ENCODE measurements at places on chromosomes 3 and 15. TPM values are rescaled to one million over a fixed set of nuclear protein-coding genes. Genes with fewer than 3 reads are reported as not detected.

GRCh38 chr3:23796518-23796917, 9.2 kb upstream of the UBE2E1 start:
- no peak for DNase-seq

GRCh38 chr3:15467227-15468181, 40.1 kb downstream of the EAF1 start:
- no peak for DNase-seq

DNA sequence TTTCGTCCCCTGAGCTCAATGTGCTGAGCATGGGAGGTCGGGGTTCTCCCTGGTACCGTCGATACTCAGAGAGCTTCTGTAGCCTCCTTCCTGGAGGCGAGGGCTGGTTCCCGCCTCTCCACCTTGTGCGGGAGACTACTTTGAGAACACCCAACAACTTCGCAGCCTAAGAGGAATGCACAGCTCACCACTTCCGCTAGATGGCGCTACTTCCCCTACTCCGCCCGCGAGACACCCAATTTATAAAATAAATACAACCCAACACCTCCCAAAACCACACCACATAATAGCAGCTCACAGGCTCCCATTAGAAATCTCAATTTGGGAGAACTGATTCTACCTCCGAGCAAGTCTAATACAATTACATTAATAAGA, 1.2 kb downstream of the RGMA start:
- DNase-seq = peak; percentile 65

DNA sequence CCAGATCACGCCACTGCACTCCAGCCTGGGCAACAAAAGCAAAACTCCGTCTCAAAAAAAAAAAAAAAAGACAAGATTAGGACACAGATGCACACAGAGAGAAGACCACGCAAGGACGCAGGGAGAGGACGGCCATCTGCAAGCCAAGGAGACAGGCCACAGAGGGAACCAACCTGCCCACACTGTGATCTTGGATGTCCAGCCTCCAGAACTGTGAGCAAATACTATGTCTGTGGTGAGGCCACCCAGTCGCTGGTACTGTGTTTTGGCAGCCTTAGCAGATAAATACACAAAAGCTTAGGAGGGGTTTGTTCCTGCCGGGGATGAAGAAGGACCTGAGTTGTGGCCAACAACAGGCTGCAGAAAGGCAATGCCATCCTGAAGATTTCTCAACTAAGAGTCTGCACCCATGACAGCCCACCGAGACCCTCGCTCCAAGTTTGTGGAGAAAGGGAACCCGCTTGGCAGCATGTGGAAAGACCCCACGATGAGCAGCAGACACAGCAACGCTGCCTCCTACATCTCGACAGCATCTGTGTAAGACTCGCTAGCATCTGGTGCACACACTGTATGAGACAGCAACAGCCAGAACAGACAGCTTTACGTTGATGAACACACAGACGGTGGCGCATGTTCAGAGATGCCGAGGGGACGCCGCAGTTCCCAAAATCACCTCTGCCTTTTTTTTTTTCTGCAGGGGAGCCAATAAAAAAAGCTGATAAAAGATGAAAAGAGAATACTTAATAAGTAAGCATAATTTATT, 13.7 kb downstream of the CYFIP1 start:
- no peak for DNase-seq

DNA sequence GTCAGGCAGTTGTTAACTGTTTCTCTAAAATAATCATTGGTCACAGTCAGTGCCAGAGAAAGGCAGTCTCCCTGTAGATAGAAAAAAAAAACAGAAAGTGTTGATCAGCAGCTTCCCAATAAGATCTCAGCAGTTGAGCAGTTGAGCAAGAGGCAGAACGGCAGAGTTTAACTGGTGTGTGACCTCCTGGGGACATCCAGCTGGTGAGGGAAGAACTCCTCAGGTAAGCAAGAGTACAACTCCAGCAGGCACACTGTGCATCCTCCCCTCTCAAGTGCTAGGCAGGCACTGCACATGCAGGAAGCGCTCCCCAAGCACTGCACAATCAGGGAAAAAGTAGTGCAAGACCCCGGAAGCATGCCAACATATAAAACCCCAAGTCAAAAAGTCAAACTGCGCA, 1287.2 kb downstream of the NSUN3 start:
- no peak for DNase-seq

GRCh38 chr3:152349392-152349791, 80.7 kb downstream of the MBNL1 start:
- no peak for DNase-seq

DNA sequence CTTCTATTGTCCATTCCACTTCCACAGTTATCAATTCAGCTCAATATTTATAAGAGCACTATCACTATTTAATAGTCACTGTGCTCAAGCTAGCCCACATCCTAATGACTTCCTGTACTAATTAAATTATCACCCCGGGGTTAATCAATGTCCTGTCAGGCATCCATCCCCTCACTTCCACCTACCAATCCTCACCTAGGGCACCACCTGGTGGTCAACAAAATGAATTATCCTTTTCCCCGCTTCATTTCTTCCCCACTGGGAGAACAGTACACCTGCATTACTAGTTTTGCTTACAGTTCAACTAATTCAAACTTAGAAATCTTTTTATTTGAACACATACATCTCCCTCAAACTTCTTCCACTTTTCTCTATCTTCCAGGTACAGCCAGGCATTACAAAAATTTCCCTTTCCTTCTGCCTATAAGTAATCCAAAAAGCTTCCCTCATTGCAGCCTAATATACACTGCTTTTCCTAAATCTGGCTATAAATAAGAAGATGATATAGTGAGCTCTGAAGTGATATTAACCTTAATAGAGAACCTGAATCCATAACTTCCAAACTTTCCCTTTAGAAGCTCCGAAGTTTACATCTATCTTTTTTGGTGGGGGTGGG, 68.5 kb downstream of the TMCC1 start:
- DNase-seq = peak; percentile 56

- DNase-seq = no peak
These were observed 262.7 kb upstream of the GADL1 start for GRCh38 chr3:31157047-31157694.

- no peak for DNase-seq
These were observed 148.4 kb upstream of the GBE1 start for GRCh38 chr3:81909796-81910195.

GRCh38 chr3:134388788-134389485, 14.7 kb upstream of the AMOTL2 start:
- no peak for DNase-seq

DNA sequence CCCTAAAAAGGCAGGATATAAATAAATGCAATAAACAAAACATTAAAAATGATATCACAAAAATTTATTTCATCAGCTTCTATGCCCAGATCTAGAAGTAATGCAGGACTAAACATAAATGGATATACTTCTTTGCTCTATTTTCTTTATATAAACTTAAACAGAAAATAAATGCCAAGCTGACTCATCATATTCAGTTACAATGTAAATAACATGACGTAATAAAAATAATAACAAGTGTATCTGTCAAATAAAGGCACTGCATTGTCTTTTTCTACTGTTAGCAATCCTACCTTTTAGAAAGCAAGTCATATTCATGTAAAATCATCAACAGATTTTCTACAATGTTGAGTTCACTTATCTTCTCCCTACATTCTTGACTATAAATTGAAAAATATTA, 61.6 kb downstream of the NEK10 start:
- DNase-seq = no peak

- DNase-seq = no peak
These were observed 69.4 kb downstream of the B3GALNT1 start for GRCh38 chr3:161035711-161036110.

SNTN gene
- 3.6 TPM for polyA plus RNA-seq

CCDC39 gene
- 7.7 TPM for polyA plus RNA-seq
